Stimulated activated CD8-positive, alpha-beta memory T cell treated with anti-CD3 and anti-CD28 coated beads, Interleukin-2, amount 100 ng/mL, for 1 hour (primary cell): ENCODE measurements at places on chromosomes 12 and 14.

- DNase-seq, result no peak
Measured at GRCh38 chr14:77660754-77661153, 44.3 kb upstream of the SPTLC2 start.

GRCh38 chr12:65585648-65586602 is 238.4 kb upstream of the HMGA2 start:
- no peak for DNase-seq

DNA sequence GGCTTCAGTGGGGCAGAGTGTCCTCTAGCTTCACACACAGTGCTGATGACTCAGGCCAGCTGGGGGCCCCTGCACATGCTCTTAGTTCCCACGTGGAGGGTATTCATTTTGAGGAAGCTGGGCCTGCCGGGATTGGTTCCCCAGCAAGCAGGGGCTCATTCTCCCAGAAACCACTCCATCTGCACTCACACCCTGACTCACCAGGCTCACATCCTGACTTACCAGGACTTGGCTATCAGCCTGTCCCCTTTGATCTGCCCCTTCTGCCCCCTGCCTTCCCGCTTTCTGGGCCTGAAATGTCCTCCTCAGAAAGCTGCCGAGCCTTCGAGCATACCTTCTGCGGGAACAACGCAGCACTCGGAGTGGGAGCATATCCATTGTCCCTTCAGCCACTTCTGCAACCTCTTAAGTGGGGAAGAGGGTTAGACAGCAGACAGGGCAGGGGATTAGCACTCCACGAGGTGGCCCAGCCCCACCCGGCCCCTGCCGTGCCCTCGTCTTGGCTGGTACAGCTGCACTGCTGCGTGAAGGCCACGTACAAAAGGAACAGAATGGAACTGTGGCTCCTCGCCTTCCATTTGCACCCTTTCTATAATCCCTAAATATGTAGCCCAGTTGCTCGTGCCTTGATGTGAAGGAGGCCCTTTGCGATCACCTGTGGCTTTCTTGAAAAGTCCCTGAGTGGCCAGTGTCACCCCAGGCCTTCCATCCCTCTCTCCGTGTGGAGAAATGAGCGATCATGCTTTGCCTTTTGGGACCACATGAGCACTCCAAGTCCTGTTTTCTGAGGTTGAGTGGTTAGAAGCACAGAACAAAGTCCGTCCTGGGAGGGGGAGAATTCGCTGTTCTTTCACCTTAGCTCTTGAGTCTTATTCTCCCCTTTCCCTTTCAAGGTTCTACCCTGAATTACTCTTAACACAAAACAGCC is 26.1 kb downstream of the TPCN1 start:
- DNase-seq, result no peak

- DNase-seq, result no peak
Measured at GRCh38 chr12:133057446-133057845, 20.1 kb downstream of the ZNF84 start.

- no peak for DNase-seq
Measured at GRCh38 chr12:132131952-132132351, 12.2 kb downstream of the DDX51 start.
